Lung (tissue), 17 donors: ENCODE measurements at places on chromosomes 11 and 22. TPM values are rescaled to one million over a fixed set of nuclear protein-coding genes. Genes with fewer than 3 reads are reported as not detected.

The SLC22A9 gene
- not detected for total RNA-seq

The ST14 gene
- 24.3 TPM for total RNA-seq

The ANGPTL5 gene
- total RNA-seq = 0.40 TPM

The APOBEC3H gene
- not detected for total RNA-seq

The MRPL40 gene
- 17.0 TPM for total RNA-seq

The TMEM132A gene
- 18.6 TPM for total RNA-seq

The RAG2 gene
- not detected for total RNA-seq

The CST6 gene
- total RNA-seq = 7.1 TPM

The ACTN3 gene
- total RNA-seq = not detected

The MS4A12 gene
- not detected for total RNA-seq

The FGF3 gene
- total RNA-seq = not detected

The NPAS4 gene
- 0.06 TPM for total RNA-seq

The C22orf31 gene
- total RNA-seq = not detected

The AQP11 gene
- 0.58 TPM for total RNA-seq

The PSMA1 gene
- 129 TPM for total RNA-seq

The FXYD2 gene
- 2.9 TPM for total RNA-seq

The RTN4RL2 gene
- total RNA-seq = 4.8 TPM

The ARHGAP8 gene
- total RNA-seq = 20.9 TPM

The SPI1 gene
- total RNA-seq = 27.6 TPM

The APOBEC3F gene
- 7.7 TPM for total RNA-seq

The PKP3 gene
- 63.1 TPM for total RNA-seq

The PANX3 gene
- total RNA-seq = not detected

The CLMP gene
- total RNA-seq = 22.9 TPM

The KCTD14 gene
- total RNA-seq = 6.4 TPM

The COMMD9 gene
- 66.8 TPM for total RNA-seq

The MS4A4A gene
- 11.1 TPM for total RNA-seq
